ENCODE measurements at places on chromosomes 2 and 18.

DNA sequence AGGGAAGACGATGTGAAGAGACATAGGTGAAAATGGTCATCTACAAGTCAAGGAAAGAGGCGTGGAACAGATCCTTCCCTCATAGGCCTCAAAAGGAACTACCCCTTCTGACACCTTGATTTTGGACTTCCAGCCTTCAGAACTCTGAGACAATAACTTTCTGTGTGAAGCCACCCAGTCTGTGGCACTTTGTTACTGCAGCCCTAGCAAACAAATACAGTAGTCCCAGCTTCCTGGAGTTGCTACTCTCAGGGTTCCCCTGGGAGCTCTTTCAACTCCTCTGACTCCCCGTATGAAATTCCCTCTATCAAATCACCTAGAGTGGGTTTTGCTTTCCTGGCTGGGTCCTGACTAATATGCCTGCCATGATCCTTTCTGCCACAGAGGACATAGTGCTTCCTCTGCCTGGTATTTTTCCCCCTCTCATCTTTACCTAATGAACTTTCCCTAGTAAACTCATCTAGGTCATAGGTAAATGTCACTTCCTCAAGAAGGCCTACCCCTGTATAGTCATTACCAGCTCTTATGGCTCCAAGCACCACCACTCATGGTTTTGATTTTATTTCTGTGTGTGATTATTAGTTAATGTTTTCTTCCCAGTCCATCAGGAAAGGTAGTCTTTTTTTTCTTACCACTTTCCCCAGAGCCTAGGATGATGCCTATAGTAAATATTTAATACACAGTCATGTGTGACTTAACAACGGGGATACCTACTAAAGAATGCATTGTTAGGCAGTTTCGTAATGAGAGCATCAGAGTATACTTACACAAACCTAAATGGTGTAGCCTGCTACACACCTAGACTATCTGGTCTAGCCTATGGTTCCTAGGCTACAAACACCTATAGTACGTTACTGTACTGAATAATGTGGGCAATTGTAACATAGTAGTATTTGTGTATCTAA, 111.5 kb upstream of the LGALSL start:
- peak; percentile 88 for DNase-seq

DNA sequence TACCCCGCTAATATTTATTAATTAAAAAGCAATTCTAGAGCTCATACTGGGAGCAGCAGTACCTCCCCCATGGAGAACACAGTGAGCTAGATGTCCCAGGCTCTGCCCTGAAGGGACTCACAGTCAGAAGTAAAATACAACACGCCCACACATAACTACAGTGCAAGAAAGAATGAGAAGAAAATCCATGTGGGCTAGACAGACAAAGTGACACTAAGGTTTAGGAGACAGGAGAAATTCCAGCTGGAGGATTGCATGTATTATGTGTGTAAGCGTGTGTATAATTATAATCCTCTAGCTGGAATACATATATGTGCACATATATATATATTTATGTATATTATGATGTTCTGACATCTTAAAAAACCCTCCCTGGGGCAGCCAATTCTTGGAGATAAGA, 15.7 kb downstream of the SOWAHC start:
- DNase-seq, result no peak

- DNase-seq, result no peak
Measured at GRCh38 chr2:199777916-199778315, 73.1 kb downstream of the FTCDNL1 start.

- DNase-seq, result no peak
Measured at GRCh38 chr2:32738939-32739338, 111.1 kb downstream of the TTC27 start.

- DNase-seq, result no peak
Measured at GRCh38 chr2:72515696-72516095, 310.1 kb downstream of the EXOC6B start.

GRCh38 chr2:62774555-62775366, 69.2 kb downstream of the EHBP1 start:
- DNase-seq, result peak; percentile 51

GRCh38 chr2:226835420-226835795, 446 bp upstream of the RHBDD1 start:
- DNase-seq, result no peak

- DNase-seq, result peak; percentile 92
Measured at GRCh38 chr2:47174733-47175361, 19.7 kb upstream of the STPG4 start.

- DNase-seq, result peak; percentile 22
Measured at GRCh38 chr18:38256366-38256765, 690.8 kb upstream of the CELF4 start.

DNA sequence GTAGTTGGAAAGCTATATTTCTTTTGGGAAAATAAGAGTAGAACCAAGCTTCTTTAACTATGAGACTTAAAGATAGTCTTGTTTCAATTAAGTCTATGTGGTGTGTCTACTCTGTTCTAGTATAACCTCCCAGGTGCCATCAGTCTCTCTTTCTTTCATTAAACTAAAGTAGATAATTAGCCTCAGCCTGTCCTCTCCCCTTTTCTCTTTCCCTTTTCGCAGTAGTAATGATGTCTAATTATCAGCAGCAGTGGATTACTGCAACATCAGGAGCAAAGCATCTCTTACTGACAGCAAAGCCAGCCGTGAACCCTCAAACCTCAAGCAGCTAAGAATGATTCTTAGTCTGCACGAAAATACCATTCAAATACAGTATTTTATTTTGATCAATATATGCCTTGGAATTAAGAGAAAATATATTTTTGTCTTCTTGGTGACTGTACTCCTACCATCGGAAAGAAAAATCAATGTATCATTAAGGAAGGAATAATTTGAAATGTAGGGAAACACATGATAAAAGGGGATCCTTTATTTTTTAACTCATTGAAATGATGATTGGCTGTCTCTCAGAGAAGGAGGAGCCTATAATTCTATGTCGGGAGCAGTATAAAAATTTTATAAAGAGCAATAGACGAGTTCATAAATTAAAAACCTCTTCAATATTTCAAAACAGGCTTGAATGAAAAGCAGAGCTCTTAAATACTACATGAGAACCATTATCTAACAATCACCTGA, 4.5 kb downstream of the NOL4 start:
- no peak for DNase-seq

GRCh38 chr18:13175266-13175665, 43.3 kb upstream of the LDLRAD4 start:
- no peak for DNase-seq

Measured in kidney tubule cell (primary cell).